ENCODE measurements at places on chromosomes 3 and 15. TPM values are rescaled to one million over a fixed set of nuclear protein-coding genes. Genes with fewer than 3 reads are reported as not detected.

Gene GRAMD2A
- total RNA-seq, result under 0.01 TPM

Gene WHAMM
- 1.4 TPM for total RNA-seq

Gene SUCNR1
- not detected for total RNA-seq

Gene AAGAB
- total RNA-seq, result 69.7 TPM

All from IMR-90 (cell line).